Cortex of kidney (tissue), 1 donor: ENCODE measurements at places on chromosomes 1 and 21.
A peak's percentile ranks its signal among the peaks of the same experiment; 100 is the strongest.

DNA sequence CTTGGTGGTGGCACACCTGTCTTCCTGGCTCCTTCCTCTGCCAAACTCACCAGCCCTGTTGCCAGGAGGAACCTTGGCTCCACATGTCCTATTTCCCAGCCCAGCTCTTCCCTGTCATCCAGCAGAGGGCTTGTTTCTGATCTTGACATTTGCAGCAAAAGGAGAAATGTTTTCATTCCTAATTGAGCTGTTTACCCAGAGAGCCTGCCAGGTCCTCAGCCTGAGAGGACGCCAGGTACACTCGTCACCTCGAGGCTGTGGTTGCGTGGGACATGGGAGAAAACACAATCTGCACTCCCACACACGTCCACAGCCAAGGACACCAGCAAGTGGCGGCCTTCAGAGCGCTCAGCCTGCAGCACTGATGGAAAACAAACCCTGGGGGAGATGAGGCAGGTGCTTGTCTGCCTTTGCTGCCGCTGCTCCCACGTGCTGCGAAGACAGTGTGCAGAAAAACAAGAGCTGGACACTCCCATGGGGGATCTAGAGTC lies 132.8 kb upstream of the CD34 start:
- DNase-seq: no peak

GRCh38 chr1:205962821-205963221 lies 19.6 kb upstream of the SLC26A9 start:
- DNase-seq: no peak

- DNase-seq: no peak
These were observed 76.0 kb upstream of the ZBTB40 start for GRCh38 chr1:22375601-22376000.

GRCh38 chr1:41358131-41359021 lies 2.9 kb upstream of the FOXO6 start:
- DNase-seq: no peak

DNA sequence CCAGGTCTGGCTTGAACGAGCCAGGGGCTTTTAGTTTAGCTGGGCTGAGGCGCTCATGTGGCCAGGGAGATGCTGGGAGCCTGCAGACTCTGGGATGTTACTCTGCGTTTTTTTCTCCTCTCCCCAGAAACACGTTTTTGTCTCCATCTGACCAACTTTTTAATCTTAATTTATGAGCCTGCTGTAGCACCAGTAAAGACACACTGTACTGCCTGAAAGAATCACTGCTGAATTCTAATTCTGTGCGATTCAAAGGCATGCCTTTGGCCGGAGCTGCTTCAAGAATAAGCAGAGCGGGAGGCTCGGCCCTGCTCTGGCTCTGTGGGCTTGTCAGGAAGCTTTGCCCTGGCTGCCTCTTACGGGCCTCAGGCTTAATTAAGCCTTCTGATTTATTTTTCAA lies 129.5 kb downstream of the CAMTA1 start:
- DNase-seq: no peak

- no peak for DNase-seq
These were observed 27.1 kb upstream of the KCTD3 start for GRCh38 chr1:215539803-215540570.

GRCh38 chr1:228002792-228003191 lies 4.0 kb upstream of the WNT3A start:
- DNase-seq: no peak

DNA sequence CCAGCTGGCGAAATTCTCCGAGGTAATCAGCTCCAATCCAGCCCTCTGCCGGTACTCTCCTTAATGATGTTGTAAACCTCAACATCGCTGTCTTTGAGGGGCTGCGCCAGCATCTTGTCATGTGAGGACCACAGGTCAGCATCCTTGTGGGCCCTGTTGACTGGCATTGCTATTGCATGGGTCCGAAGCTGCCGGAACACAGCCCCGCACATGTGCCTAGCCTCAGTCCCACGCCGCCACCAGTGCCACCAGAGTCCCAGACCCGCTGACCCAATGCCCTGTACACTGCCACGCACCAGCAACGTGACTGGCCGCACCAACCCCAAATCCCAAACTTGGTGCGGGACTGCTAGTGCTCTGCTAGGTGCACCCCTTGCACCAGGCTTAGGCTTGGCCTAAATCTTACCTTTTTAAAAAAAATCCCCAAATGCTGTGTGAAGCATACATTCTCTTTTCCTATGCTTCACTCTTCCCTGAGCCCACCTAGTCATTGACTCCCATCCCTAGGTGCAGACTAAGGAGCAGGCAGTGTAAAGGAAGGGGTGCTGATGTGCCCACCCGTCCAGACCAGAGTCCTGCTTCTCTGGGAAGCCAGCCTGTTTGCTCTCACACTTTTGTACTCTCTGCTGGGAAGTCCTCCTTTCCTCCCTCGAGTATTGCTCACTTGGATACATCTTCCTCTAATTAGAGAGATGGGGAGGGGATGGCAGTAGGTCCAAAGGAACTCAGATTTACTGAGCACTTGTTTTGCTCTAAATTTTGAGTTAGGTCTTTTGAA lies 81.9 kb upstream of the ARTN start:
- no peak for DNase-seq

- no peak for DNase-seq
These were observed 1.8 kb downstream of the SLC45A3 start for GRCh38 chr1:205678286-205679111.

DNA sequence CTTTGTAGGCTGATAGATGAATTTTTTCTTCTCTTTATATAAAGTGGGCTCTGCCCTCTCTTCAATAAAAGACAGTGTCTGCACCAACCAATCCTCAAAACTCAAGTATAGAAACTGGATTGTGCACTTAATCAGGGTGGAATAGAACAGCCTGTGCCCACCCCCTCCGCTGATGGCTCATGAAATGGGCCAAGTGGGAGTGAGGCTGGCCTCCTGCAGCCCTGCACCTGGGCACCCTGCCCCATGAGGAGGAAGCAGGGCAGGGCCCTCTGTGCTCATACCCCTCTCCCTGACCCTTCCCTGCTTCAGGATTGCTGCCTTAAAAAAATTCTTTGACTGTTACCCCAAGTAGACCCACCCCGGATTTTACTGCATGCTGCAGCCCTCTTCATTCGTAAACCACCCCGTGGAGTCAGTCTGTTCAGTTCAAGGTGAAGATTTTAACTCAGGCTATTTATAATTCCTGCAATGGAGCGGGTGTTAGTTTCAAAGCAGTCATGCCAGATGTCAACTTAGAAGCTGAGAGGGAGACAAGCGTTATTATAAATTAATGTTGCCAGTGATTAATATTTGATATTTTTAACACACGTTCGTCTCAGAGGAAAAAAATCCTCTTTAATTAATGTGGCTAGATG lies 15.8 kb downstream of the PROK1 start:
- DNase-seq: no peak

- DNase-seq: no peak
These were observed 26.9 kb upstream of the RAP1A start for GRCh38 chr1:111592389-111593361.

DNA sequence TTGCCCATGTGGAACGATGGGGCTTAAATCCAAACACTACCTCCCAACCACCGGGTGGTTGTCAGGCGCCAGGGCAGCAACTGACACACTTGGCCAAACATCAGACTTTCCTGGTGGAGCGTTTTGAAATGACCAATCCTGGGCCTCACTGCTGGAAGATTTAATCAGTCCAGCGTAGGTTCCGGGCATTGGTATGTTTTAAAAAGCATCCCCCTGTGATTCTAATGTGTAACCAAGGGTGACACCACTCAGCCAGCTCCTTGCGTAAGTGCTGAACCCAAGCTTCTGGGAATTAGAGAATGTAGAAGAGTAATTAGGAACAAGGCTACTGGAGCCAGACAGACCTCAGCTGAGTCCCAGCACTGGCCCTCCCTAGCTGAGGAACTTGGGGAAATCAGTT lies 44.8 kb upstream of the KAZN start:
- no peak for DNase-seq

DNA sequence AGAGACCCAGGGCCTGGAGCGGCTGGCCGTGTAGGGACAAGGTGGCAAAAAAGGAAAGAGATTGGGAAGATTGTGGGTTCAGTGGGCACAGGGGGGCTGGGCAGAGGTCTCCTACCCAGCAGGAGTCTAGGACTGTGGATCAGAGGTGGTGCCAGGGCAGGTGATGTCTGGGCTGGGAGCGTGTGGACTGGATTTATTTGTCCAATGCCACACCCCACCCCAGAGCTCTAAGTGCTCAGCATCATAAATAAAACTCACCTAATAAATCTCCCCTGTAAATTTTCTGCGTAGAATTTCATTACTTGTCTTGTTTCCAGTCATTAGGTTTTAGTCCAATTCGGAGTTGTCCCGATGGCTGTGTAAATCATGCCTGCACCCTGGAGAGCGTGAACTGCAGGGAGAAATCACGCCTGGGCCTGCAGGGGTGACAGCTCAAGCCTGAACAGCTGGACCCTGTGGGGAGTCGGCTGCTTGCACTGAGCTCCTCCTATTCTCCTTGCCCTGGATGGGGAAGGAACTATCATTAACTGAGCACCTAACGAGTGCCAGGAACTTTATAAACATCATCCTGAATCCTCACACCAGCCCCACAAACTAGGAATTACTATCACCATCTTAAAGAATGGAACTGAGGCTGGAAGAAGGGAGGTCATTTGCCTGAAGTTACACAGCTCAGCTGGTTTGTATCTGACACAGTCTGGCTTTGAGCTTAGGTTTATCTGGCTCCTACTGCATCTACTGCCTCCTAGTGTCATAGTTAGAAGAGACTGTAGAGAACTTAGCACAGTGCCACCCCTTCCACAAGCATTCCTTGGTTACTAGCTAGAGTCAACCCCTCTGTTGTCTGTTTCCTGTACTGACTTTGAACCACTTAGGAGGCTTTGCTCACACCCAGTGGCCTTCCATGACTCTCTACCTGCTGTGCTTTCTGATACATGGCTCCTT lies 25.0 kb upstream of the POU3F1 start:
- DNase-seq: no peak

DNA sequence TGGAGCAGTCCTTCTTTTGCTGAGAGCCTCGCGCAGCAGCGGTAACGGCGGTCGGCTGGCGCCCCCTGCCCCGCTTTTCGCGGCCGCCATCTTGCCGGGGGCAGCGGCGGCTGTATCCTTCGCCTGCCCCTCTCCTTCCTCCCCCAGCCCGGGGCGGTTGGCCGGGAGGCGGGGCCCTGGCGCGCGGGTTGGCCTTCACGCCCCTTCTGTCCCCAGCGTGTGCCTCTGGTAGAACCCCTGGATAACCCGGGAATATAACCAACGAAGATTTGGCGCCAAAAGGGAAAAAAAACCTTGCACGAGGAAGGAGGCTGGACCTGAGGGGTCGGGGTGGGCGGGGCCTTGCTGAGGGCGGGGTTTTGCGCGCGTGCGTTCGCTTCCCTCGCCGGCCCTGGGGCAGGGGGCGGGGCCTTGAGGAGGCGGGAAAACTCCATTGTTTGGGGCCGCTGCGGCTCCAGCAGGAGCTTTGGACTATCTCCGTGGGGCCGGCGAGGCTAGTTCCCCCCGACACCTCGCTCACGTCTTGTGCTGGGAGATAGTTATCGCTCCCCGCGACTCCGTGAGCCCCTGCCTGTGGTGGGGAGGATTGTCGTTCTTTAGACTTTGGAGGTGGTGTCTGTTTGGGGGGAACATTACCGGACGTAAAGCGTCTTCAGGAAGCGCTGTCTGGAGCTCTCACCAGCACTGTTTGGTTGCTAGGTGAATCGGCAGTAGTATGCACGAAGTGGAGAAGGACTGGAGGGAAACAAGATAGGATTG lies 689 bp downstream of the NASP start:
- DNase-seq: no peak

DNA sequence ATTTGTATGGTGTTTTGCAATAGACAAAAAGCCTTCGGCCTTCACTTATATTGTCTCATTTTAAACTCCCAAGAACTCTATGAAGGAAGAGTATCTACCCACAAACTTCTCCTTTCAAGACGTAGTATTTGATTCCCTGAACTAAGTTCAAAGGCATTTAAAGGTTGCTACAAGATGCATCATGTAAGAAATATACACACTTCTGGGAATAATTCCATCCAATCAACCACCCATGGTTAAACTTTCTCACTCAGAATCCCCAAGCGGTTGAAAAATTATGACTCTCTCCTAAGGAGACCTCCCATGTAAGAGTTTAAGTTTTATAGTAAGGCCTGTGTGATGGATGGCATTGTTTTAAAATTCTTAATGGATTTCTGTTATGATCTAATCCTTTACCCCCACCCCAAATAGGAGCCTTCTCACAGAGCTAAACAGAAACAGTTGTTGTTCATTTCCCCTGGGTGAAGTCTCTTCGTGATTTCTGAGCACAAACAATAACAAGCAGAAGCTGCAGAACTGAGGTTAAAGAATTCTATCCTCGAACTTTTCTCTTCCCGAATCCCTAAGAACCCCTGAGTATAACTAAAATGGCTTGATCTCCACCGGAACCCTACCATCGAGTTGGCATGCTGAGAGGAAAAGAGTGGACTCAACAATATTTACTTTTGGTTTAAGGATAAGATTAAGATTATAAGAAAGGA lies 185.0 kb downstream of the TGFBR3 start:
- DNase-seq: no peak

DNA sequence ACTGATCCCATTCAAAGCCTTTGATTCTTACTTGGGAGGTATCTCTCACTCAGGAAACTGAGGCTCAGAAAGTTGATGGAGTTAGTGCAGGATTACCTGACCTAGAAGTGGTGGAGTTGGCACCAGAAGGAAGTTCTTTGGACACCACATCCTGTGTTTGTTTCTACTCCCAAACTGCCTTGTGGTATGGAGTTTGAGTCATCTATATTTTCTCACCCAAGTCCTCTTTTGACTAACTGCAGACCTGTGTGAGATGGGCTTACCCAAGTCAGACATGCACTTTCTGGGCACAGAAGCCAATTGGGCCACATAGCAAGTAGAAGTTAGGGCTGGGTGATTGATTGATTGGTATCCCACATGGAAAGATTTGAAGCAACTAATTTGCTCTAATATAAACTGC lies 36.1 kb downstream of the FGGY start:
- DNase-seq: no peak

DNA sequence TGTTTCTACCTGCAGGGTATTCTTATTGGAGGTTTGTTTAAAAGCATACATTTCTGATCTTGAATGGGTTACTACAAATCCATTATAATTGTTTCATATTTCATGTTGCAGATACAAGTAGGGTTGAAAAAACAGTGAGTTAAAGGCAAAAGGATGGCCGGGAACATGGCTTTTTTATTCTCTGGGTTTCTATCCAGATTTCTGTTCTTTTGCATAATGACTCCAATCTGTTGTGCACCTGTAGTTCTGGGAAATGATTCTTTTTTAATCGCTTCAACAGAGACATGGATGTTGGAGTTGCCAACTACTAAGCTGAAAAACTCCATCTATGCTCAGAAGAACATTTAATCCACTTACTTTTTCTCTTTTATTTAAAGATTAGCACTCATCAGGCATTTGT lies 2.7 kb upstream of the ADAMTS1 start:
- DNase-seq: no peak

- DNase-seq: no peak
These were observed 187.1 kb downstream of the LMO4 start for GRCh38 chr1:87515781-87516180.

- peak; percentile 42 for DNase-seq
These were observed at the start of gene MAP3K6 for GRCh38 chr1:27366411-27367159. Gene MAP3K6, minus strand, starts transcription at chr1:27366961. Its CDS starts 364 bp downstream, at chr1:27366597.
